ENCODE measurements at places on chromosomes 2 and 18.

GRCh38 chr18:44181951-44182747, 498.5 kb upstream of the SETBP1 start:
- H3K27ac ChIP-seq: no peak overlapping the region
- no peaks in the 10 kb centered on the region for H3K36me3 ChIP-seq
- no peak overlapping the region for H3K4me3 ChIP-seq
- peaks cover 9% of the 10 kb centered on the region for H3K4me1 ChIP-seq
- no peaks in the 10 kb centered on the region for H3K27me3 ChIP-seq

GRCh38 chr2:196468394-196468793, 171.1 kb upstream of the CCDC150 start:
- H3K27me3 ChIP-seq: no peaks in the 10 kb centered on the region
- H3K4me1 ChIP-seq: peaks cover 31% of the 10 kb centered on the region
- H3K36me3 ChIP-seq: no peaks in the 10 kb centered on the region
- H3K27ac ChIP-seq: no peak overlapping the region

GRCh38 chr2:232883116-232883721, 13.2 kb downstream of the SNORC start:
- DNase-seq: no peak
- H3K27me3 ChIP-seq: peaks cover 6% of the 10 kb centered on the region
- no peak overlapping the region for H3K4me3 ChIP-seq
- H3K4me1 ChIP-seq: peaks cover 8% of the 10 kb centered on the region
- H3K36me3 ChIP-seq: no peaks in the 10 kb centered on the region

GRCh38 chr18:50456285-50456684, 81.4 kb downstream of the SKA1 start:
- no peak for DNase-seq
- H3K4me1 ChIP-seq: peaks cover 47% of the 10 kb centered on the region
- no peak overlapping the region for H3K27ac ChIP-seq
- peaks cover 12% of the 10 kb centered on the region for H3K36me3 ChIP-seq
- no peak overlapping the region for H3K4me3 ChIP-seq

Data from WTC11 (cell line).